ENCODE measurements at places on chromosomes 3 and 15.

GRCh38 chr3:186612721-186613636 lies at the start of gene AHSG:
Gene AHSG, plus strand, starts transcription at chr3:186613060. Its CDS starts 82 bp downstream, at chr3:186613142.
- DNase-seq, result no peak

DNA sequence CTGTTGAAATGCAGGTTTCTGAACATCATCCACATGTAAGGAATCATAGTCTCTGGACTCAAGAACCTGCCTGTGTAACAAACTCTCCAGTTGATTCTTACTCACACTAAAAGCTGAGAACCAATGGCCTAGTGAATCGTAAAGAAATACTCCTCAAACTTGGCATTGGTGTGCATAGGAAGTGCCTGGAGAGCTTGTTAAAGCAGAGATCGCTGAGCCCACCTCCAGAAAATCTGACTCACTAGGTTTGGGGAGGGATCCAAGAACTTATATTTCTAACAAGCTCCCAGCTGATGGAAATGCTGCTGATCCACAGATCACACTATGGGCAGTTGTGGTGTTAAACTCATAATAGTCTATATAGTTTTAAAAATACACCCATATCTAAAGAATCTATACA lies 55.8 kb upstream of the LMCD1 start:
- DNase-seq, result no peak

GRCh38 chr3:12300137-12300536 lies 11.3 kb downstream of the PPARG start:
- no peak for DNase-seq

DNA sequence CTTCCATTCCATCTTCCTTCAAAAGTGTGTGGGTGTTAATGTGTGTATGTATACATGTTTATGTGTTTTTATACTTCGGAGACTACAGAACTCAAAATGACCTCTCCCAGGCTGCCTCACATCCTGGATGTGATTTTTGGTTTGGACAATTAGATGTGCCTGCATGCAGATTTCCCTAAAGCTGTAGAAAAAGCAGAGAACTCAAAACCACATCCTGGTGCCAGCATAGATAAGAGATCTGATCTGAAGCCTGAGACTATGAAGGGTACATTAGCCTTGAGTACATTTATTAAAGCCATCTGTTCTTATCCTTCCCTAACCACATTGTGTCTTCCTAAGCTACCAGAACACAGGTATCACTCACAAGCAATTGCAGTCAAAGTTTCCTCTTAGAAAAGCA lies 319.4 kb upstream of the RASGRP1 start:
- no peak for DNase-seq

GRCh38 chr15:63890617-63891016 lies 56.9 kb upstream of the HERC1 start:
- no peak for DNase-seq

- no peak for DNase-seq
These were observed 230.4 kb upstream of the BHLHE40 start for GRCh38 chr3:4748701-4749378.

DNA sequence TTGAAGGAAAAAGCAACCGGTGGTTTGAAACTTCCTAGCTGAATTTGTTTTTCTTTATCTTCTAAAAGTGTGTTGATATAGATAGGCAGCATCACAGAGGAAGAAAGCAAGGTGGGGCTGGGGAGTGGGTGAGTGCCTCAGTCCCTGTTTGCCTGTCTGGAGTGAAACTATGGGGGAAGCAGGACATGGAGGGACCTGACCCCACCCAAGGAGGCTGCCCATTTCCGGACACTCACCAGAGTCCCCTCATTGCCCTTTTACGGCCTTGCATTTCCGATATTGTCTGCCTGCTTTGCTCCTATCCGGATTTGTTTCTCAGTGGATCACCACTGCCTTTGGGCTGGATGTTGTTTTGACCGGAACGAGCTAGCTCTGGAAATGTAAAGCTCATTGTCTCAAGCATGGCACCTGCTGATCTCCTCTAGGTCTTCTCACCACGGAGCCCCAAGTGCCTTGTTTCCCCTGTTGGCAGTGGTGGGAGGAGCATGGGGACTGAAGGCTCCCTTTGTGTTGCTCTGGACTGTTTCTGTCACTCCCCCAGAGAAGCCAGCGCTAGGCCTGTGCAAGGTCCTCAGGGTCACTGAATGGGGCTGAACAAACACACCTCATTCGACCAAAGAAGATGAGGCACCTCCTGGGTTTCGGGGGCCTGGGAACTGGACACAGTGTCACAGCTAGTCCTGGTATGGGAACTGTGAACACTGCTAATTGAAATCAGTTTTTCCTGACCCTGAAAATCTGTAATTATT lies 7.0 kb downstream of the CLDN11 start:
- no peak for DNase-seq

GRCh38 chr3:130779486-130779885 lies 32.9 kb upstream of the PIK3R4 start:
- DNase-seq, result no peak

DNA sequence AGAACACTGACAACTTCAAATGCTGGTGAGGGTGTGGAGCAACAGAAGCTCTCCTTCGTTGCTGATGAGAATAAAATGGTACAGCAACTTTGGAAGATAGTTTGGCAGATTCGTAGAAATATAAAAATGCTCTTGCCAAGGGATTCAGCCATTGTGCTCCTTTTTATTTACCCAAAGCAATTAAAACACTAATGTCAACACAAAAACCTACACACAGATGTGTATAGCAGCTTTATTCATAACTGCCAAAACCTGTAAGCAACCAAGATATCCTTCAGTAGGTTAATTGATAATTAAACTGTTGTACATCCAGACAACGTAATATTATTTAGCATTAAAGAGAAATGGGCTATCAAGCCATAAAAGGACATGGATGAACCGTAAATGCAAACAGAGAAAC lies 37.8 kb upstream of the LSAMP start:
- no peak for DNase-seq

GRCh38 chr3:42704136-42704841 lies 1.7 kb upstream of the HHATL start:
- peak; percentile 7 for DNase-seq

DNA sequence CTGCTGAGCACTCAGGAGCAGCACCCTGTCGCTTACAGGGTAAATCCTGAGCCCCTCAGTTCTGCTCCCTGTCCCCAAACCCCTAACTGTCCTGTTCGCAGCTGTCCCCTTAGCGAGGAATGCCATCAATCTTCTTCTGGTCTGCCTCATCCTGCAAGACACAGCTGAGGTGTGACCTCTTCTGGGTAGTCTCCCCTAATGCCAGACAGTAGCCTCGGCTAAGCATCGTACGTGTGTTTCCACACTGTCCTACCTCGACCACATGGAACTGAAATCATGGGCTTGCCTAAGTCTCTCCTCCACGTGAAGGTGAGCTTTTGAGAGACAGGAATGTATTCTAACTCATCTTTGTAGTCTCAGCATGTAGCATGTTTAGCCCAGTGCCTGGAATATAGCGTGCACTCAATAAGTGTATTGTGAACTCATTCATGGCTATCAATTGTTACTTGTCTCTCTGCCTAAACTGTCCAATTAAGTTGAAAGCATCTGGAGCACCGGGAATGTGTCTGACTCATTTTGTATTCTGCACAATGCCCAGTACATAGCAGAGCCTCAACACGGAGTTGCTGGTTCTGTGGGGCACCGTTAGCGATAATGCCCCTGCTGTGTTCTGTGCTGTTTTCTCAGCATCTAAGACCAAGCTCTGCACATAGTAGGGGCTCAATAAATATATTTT lies 90.2 kb downstream of the HES1 start:
- no peak for DNase-seq

DNA sequence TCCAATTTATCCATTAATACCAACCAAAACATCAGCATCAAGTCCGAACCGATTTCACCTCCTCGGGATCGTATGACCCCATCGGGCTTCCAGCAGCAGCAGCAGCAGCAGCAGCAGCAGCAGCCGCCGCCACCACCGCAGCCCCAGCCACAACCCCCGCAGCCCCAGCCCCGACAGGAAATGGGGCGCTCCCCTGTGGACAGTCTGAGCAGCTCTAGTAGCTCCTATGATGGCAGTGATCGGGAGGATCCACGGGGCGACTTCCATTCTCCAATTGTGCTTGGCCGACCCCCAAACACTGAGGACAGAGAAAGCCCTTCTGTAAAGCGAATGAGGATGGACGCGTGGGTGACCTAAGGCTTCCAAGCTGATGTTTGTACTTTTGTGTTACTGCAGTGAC lies 20.8 kb downstream of the LYSMD4 start:
- no peak for DNase-seq

- DNase-seq, result no peak
These were observed 6.3 kb downstream of the EIF4A2 start for GRCh38 chr3:186789554-186790260.

- no peak for DNase-seq
These were observed 99.9 kb downstream of the CACNA1D start for GRCh38 chr3:53594276-53594675.

DNA sequence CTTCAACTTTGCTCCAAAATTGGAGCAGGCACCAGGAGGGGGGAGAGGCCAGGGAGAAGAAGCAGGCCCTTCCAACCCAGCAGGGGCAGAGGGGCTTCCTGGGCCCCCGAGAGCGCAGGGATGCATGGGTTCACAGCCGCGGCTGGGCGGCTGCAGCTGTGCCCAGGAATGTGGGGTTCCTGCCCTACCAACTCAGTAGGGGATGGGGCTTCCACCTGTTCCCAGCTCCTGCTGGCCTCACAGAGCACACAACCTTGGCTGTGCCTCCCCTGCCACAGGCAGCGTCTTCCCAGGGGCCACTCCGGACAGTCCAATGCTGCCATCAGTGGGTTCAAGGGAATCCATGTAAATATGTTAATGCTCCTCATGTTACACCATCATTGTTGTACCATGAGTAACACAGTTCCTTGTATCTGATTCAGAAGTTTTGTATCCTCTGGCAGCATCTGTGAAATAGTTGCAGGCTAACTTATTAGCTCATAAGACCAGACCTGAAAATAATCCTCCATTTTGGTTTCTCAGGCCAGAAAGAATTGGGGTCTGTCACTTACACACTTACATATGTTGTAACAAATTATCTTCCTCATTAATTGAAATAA lies 12.1 kb upstream of the SIAH2 start:
- DNase-seq, result no peak

GRCh38 chr3:71051893-71052687 lies 531.4 kb downstream of the FOXP1 start:
- DNase-seq, result no peak

- no peak for DNase-seq
These were observed 6.3 kb upstream of the CTSH start for GRCh38 chr15:78950902-78951840.

DNA sequence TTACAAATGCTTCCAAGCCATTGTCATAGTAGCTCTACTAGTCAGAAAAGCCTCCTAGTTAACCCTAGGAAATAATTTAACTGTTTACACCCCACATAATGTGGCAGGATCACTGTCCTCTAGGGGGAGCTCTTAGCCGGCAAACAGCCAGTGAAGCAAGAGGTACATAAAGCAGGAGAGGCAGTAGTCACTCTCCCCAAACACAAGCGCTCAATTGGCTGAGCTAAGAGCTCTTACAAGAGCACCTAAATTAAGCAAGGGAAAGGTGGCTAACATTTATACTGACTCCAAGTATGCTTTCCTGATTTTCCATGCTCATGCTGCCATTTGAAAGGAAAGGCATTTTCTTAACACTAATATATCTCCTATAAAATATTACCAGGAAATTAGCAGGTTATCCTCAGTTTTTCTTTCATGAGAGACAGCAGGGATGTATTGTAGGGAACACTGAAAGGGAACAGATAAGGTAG lies 37.6 kb downstream of the NCEH1 start:
- no peak for DNase-seq

DNA sequence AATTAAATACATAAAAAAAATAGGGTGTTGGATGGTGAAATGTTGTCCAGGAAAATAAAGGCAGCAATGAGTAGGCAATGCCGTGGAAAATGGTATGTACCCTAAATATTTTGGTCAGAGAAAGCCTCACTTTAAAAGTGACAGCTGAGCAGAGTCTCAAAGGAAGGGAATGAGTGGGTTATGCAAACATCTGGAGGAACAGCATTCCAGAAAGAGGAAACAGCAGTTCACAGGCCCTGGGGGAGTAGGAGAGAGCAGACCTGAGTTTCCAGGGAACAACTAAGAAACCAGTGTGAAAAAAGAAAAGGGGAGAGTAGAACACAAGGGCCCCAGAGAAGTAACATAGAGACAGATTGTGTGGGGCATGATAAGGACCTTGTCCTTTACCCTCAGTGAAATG lies 230.0 kb upstream of the CNTN3 start:
- no peak for DNase-seq

GRCh38 chr15:90681480-90681879 lies 35.7 kb upstream of the BLM start:
- DNase-seq, result no peak

DNA sequence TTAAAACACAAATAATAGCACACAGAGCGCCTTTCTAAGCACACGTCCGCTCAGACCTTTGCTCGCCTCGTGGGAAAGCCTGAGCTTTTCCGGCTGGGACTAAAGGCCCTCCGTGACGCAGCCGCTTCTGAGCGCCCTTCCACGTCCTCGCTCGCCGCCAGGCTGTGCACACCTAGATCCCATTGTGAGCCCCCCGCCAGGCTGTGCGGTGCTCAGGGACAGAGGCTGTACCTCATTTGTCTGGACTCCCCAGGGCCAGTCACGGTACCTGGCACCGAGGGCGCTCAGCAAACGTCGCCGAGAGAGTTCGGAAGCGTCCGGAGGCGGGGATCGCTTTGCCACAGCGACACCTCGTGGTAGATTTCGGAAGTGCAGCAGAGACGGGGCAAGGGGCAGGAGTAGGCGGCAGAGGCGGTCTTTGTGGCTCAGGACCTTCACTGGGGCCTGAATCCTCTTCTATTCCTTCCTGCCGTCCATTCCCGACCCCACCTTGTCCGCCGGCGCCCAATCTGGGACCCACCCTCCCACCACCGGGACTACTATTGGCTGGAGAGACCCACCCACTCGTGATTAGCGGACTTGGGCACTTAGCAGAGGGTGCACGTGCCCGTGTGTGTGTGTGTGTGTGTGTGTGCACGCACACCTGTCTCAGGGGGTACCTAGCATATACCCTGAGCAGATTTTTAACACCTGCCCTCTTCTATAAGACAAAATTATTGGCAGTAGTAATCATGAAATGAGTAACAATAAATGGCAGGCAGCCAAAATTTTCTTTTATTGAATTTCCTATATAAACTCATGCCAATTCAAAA lies 65.6 kb downstream of the RHCG start:
- DNase-seq, result peak; percentile 97

DNA sequence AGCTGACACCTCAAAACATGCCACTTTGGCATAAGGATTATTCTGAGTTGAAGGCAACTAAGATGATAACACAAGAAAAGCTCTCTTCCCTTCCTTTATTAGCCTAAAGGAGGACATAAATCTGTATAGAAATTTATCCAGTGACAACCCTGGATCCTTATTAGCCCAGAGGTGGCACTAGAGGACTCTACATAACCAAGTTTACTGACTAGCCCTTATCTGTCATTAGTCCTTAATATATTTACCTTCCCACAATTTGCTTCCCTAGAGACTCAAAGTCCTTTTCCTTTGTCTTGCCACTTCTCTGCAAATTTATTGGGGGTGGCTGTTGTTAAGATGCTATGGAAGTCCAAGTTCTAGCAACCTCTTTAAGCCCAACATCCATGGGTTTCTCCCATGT lies 26.7 kb downstream of the CEP70 start:
- no peak for DNase-seq

- DNase-seq, result no peak
These were observed 46.5 kb downstream of the BSN start for GRCh38 chr3:49600781-49601180.

Measured in omental fat pad (tissue), 4 donors.